A549 treated with AZD2906 at 1 μM for 4 hours (cell line): ENCODE measurements at places on chromosomes 1 and 21. TPM values are rescaled to one million over a fixed set of nuclear protein-coding genes. Genes with fewer than 3 reads are reported as not detected.

CHIA gene
- not detected in 5 replicates for total RNA-seq

PCBP3 gene
- total RNA-seq = 0.88 to 1.2 TPM (median 0.93 TPM) in 5 replicates

HSD11B1 gene
- 0.33 to 0.60 TPM (median 0.38 TPM) in 5 replicates for total RNA-seq

GABRD gene
- total RNA-seq = 0.19 to 0.66 TPM (median 0.44 TPM) in 5 replicates

OR2L2 gene
- not detected in 5 replicates for total RNA-seq

CD247 gene
- total RNA-seq = 0.36 to 0.86 TPM (median 0.64 TPM) in 5 replicates

CFHR4 gene
- total RNA-seq = not detected in 5 replicates

SMIM1 gene
- 0.89 to 2.2 TPM (median 1.5 TPM) in 5 replicates for total RNA-seq
